ENCODE measurements at places on chromosomes 3 and 15.

GRCh38 chr3:60391292-60391691 lies 860.0 kb downstream of the FHIT start:
- DNase-seq: no peak

- no peak for DNase-seq
Measured at GRCh38 chr3:149816311-149816710, 3.3 kb downstream of the RNF13 start.

GRCh38 chr3:131421301-131421700 lies 39.7 kb downstream of the NUDT16 start:
- no peak for DNase-seq

- no peak for DNase-seq
Measured at GRCh38 chr3:119562307-119562961, 3.0 kb upstream of the CD80 start.

DNA sequence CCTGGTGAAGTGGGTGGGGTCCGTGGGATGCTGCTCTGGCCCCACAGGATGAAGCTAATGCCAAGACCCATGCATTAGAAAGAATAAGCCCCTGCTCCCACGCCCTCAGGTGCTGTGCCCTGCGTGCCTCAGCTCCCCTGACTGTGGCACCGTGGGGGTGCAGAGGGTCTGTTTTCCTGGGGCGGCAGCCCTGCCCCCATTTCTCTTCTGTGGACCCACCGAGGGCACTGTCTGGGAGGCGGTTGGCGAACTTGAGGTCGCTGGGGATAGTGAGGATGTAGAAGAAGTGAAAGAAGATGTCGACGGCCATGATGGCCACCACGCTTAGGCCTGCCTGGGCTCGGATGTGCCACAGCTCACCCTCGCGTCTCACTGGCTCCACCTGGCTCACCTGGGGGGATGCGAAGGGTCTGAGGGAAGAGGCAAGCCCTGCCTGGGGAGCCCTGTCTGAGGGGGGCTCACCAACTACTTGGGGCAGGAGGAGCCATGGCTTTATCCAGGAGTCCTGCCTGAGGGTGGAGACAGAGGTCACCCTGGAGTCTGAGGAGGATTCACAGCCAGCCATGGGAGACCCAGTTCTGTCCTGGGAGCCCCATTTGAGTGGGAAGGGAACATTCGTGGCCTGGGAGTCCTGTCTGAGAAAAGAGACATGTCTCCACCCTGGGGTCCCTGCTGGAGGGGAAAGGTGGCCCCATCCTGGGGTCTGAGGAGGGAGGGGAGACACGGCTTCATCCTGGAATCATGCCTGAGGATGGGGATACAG lies 5.1 kb downstream of the HHATL start:
- DNase-seq: peak; percentile 28

- DNase-seq: no peak
Measured at GRCh38 chr15:63330926-63331325, 50.7 kb downstream of the CA12 start.

- no peak for DNase-seq
Measured at GRCh38 chr3:169633105-169633504, 30.4 kb downstream of the MECOM start.

- no peak for DNase-seq
Measured at GRCh38 chr3:187802928-187803259, 57.6 kb upstream of the BCL6 start.

GRCh38 chr15:78105476-78106241 lies 13.3 kb downstream of the SH2D7 start:
- no peak for DNase-seq

GRCh38 chr3:194009892-194010533 lies 125.9 kb upstream of the HES1 start:
- DNase-seq: no peak

GRCh38 chr3:77456906-77457305 lies 417.0 kb downstream of the ROBO2 start:
- no peak for DNase-seq

- DNase-seq: no peak
Measured at GRCh38 chr3:101828691-101829436, 20.4 kb upstream of the NFKBIZ start.

DNA sequence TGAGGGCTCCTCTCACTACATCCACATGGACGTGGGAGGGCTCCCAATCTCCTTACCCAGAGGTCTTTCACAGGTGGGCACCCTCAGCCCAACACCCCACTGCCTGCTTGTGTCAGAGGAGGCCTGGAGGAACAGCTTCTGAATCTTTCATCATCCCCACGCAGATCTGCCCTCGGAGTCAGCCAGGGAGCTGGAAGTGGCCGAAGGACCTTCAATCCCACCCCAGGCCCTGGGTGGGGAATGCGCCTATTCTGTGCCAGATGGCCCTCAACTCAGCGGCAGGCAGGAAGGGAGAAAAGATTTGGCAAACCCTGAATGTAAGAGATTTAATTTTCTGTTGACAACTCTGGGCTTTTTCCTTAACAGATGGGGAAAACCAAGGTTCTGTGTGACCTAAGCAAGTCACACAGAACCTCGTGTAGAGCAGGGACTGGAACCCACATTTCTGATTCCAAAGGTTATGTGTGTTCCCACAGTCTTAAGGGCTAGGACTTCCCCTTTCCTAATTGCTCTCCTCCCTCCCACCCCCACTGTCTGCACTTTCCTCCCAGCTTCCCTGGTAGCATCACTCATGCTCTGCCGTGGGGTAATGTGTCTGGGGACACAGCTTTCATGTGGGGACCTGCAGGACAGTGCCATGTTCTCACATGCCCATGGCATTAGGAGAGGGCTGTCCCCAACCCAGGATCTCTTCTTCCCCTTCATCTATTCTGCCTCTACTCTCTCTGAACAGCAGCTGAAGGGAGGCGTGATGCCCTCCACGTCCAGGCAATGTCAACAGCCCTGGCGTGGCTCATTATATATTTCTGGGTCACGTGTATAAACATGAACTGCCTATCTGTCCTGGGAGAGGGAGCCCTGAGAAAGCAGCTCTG lies 98.1 kb downstream of the SEMA5B start:
- no peak for DNase-seq

DNA sequence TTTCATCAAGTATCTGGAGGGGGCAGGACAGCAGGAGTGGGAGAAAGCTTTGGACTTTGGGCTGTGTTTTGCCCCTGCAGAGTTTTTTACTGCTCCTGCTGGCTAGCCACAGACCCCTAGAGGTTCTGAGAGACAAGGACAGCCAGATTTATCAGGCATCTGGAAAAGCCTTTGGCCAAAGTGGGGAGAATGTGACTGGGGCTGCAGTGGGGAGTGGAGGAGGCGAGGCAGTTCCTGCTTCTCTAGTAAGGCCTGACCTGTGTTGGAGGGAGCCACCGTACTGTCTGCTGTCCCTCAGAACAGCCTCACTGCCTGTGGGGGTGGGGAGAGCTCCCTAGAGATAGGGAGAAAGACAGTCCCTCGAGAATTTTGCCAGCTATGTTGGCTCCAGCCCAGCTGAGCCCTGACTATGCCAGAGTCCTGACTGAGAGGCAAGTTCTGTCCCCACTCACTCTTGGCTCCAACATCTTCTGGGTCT lies 2.2 kb downstream of the ALPK3 start:
- DNase-seq: no peak

DNA sequence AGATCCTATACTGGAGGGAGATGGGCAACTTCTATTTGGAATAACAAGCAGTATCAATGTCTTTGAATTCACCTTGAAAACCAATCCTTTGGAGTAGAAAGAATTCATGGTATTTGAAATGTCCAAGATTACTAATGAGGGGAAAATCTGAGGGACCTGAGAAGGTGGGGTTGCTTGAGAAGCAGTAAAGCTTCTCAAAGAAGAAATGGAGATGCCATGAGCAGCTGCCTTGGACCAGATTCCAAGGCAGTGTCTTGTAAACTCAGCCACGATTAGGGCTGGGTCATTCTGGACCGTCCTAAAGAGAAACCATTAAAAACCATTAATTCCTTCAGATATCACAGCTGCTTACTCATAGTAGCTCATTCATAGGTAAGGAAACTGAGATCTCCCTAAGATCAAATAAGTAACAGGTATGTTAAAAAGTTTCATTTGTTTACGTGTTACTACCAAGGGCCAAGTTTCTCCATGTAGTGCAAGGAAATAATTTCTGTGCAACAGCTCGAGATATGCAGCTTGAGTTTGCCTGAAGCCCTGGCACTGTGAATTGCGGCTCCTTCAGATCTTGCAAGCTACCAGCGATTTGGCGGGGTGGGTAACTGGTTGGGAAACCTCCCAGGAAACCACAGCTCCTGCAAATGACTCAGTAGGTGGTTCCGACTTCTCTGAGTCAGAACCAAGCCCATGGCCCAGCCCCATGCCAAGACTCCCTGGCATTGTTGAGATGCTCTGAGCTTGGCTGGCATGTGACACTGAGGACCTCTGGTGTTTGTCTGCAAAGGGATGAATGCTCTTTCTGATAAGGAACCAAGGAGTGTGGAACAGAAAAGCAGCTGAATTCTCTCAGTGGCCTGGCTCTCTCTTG lies 296.8 kb downstream of the RORA start:
- no peak for DNase-seq

DNA sequence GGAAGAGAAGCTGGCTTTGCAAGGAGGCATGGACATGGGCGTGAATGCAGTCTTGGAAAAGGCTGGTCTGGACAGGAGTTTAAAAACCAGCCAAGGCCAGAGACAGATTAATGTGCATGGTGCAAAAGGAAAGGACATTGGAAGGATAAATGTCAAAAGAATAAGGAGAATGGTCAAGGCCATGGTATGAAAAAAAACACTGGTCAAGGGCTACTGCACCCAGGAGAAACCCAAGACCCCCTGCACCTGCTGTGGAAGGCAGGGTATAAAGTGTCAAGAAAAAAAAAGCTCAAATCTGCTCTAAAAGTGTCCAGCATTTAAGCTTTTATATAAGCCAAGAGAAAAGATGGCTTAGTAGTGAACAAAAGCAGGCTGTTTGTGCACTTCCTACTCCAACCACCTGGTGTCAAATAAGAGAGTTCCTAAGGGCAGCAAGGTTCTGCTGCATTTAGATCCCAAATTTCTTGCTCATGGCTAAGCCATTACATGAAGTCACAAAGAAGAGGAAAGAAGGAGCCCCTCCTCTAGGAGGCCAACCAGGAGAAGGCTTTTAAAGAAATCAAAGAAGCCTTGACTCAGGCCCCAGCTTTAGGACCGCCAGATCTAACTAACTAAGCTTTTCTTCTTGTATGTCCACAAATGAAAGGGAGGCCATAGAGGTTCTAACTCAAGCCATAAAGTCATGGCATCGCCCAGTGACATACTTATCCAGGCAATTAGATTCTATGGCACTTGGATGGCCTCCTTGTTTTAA lies 16.9 kb downstream of the CCR4 start:
- no peak for DNase-seq
